ENCODE measurements at places on chromosomes 13 and 19.

DNA sequence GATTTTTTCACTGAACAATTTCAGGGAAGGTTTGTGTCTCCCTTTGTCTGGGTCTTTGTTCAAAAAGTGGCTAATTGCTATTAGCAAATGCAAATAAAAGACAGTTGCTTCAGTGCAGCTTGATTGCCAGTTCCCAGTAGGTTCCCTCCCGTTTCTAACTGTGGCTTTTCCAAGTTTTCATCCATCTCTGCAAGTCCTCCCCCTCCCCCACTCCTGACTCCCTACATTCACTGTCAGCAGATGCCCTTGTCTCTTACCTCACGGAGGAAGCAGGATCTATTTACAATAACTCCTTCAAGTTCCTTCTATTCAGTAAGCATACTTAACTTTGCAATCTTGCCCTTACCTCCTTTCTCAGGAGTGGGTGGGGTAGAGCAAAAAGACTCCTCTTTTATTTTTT is 55.4 kb upstream of the SCEL start:
- no peak for DNase-seq

- peak; percentile 72 for DNase-seq
Measured at GRCh38 chr19:39398297-39398864, 7.2 kb downstream of the MED29 start.

DNA sequence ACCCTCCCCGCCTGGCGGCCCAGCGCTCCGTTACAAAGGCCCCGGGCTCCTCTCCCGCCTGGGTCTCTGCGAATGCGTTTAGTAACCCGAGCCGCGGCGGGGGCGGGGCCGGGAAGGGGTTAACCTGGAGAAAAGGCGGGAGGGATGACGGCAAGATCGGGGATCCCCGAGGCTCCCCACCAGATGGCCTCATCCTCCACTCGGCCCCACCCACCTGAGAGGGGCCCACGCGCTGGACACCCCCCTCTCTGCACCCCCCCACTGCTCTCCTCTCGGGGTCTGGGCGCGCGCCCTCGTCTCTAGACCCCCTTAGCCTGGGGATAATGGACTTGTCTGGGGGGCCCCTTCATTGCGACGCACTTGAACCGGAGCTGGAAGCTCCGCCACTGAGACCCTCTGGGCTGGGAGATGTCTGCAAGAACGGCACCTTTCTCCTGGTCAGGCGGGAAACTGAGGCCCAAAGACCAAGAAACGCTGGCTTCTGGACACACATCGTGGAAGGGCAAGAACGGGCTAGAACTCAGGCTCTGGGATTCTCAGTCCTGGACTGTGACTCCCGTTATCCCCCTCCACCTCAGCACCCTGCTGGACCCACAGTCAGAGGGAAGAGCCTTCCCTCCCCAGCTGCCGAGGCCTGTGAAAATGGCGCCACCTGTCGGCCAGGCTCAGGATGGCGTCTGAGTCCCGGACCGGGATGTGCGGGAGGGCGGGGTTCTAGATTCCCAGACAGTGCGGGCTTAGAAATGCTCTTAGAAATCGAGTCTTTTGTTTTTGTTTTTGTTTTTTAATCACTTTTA is 2.9 kb upstream of the LTBP4 start:
- peak; percentile 96 for DNase-seq

DNA sequence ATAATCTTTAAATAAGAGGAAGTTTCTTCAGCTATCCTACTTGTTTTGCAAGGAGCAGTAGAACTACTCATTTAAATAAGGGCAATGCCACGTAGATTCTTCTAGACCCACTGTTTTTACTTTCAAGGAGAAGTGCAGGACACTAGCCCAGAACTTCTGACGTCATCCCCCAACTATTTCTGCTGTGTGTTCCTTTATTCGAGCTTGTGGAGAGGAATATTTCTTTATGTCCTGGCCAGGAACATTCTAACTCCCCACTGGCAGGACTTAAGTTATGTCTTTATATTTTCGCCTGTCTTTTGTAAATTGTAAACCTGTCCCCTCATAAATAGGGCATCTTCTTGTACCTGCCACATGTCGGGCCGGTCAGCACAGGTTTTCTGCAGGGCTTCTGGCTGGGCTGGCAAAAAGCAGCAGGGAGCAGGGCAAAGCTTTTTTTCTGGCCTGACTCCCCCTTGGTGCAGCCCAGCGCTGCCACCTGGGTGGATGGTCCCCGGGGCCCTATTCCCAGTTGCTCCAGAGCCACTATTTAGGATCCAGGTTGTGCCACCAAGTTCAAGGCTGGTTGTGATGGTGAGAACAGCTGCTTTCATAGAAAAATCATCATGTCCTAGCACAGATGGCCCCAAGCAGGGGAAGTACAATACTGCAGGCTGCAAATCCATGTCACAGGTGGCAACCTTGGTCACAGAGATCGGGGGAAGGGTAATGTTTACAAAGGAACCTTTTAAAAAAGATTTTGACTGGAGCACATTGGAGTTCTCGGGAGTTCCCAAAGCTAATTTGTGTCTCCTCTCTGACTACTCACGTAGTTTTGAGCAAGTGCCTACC is 1.8 kb downstream of the MBNL2 start:
- DNase-seq = peak; percentile 81

- DNase-seq = no peak
Measured at GRCh38 chr19:15136234-15136954, 29.2 kb downstream of the SYDE1 start.

DNA sequence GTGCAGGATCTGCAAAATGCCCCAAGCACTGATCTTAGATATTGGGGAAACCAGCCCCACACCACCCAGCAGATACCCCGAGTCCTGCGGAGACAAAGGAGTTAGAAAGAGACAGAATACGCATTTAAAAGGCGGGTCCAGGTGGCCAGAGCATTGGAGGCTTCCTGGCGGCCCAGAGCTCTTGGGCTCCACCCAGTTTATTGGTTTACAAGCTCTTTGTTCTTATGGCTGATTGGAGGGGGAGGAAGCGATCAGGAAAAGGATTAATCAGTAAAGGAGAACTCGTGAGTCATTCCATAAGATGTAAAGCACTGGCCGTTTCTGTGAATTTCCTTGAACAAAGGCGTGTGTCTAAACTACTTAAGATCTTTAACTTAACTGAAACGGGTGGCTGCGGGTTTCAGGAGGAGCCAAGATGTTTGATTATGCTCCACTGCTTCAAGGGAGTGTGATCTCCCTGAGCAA is 926 bp downstream of the ZNF587 start:
- DNase-seq = no peak

DNA sequence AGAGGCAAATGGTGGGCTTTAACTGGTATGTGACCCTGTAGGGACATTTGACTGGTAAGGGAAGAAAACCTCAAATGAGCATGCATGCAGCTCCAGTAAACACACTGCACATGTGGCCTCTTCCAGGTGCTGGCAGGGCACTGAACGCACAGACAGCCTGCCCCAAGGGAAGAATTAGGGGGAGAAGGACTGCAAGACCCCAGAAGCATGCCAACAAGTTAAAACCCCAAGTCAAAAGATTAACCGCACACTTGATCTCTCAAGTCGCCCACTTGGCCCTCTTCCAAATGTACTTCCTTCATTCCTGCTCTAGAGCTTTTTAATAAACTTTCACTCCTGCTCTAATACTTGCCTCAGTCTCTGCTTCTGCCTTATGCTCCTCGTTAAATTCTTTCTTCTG is 46.9 kb upstream of the SLITRK1 start:
- DNase-seq = no peak

- DNase-seq = no peak
Measured at GRCh38 chr13:30108913-30109237, 198.5 kb downstream of the KATNAL1 start.

- DNase-seq = no peak
Measured at GRCh38 chr13:85420136-85420535, 379.1 kb downstream of the SLITRK6 start.

DNA sequence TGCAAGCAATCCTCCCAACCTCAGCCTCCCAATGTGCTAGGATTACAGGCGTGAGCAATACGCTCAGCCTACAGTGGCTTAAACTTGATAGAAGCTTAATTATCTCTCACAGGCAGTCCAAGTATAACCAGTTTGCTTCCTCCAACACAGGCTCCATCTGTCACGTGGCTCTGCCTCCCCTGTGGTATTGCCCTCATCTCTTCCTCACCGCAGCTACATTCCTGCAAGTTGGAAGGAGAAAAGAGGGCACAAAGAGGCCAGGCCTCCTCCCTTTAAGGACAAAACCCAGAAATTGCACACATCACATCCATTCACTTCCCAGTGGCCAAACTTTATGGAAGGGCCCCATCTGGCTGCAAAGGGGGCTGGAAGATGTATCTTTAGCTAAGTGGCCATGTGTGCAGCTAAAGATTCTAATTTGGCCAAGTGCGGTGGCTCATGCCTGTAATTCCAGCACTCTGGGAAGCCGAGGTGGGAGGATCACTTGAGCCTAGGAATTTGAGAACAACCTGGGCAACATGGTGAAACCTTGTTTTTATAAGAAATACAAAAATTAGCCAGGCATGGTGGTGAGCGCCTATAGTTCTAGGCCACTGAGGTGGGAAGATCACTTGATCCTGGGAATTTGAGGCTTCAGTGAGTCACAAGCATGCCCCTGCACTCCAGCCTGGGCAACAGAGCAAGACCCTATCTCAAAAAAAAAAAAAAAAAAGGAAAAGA is 3.1 kb upstream of the SDHAF1 start:
- DNase-seq = no peak

- DNase-seq = no peak
Measured at GRCh38 chr13:96540670-96541069, 450.8 kb downstream of the HS6ST3 start.

DNA sequence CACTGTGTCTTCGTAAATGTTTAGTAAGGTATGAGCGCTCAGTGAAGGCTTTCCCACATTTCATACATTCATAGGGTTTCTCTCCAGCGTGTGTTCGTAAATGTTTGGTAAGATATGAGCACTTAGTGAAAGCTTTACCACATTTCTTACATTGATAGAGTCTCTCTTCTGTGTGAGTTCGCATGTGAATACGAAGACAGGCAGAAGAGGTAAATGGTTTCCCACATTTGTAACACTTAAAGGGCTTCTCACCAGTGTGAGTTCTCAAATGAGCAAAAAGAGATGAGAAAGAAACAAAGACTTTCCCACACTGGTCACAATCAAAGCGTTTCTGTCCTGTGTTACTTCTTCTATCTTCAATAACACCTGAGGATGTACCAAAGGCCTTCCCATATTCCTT is 31.3 kb downstream of the ZNF560 start:
- no peak for DNase-seq

GRCh38 chr13:48478391-48478790 is 54.5 kb downstream of the RCBTB2 start:
- DNase-seq = no peak

- no peak for DNase-seq
Measured at GRCh38 chr13:107580741-107581412, 634.5 kb downstream of the LIG4 start.

- DNase-seq = no peak
Measured at GRCh38 chr19:45051929-45052579, 13.2 kb downstream of the CLASRP start.

DNA sequence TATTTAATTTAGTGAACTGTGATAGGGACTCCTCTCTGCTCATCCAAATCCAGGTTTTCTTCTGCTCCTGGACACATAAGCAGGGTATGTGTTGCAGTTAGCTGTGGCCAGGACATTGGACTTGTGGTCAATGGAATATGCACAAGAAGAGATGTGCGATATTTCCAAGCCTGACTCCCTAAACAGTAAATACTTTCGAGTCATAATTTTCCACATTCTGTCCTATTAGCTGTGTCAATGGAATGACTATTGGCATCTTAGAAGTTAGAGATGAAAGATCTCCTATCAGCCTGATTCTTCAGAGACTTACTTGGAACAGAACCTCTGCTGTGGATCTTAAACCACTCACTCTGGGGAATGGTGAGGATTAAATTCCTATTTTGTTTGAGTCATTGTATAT is 771.0 kb downstream of the EFNB2 start:
- no peak for DNase-seq

- DNase-seq = no peak
Measured at GRCh38 chr19:8466018-8466417, 21.2 kb downstream of the HNRNPM start.

- no peak for DNase-seq
Measured at GRCh38 chr19:50204811-50205675, 1.6 kb downstream of the MYH14 start.

- no peak for DNase-seq
Measured at GRCh38 chr19:5719274-5719960, 529 bp downstream of the LONP1 start.

DNA sequence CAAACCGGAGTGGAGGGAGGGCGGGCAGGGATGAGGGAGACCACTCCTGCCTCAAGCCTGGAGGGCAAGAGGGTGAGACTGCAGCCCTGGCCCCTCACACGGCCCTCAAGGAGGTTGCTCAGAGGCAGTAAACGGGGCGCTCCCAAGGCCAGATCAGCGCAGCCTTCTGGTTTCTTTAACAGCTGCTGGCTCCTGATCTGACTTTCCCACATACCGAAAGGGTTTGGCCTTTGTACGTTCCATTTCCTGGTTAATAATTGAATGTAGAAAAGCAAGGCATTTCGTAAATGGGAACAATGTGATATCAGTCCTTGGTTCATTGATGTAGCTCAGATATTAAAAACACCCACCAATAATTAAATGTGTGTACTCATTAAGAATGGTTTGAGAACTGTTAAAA is 71.5 kb downstream of the GGACT start:
- no peak for DNase-seq

DNA sequence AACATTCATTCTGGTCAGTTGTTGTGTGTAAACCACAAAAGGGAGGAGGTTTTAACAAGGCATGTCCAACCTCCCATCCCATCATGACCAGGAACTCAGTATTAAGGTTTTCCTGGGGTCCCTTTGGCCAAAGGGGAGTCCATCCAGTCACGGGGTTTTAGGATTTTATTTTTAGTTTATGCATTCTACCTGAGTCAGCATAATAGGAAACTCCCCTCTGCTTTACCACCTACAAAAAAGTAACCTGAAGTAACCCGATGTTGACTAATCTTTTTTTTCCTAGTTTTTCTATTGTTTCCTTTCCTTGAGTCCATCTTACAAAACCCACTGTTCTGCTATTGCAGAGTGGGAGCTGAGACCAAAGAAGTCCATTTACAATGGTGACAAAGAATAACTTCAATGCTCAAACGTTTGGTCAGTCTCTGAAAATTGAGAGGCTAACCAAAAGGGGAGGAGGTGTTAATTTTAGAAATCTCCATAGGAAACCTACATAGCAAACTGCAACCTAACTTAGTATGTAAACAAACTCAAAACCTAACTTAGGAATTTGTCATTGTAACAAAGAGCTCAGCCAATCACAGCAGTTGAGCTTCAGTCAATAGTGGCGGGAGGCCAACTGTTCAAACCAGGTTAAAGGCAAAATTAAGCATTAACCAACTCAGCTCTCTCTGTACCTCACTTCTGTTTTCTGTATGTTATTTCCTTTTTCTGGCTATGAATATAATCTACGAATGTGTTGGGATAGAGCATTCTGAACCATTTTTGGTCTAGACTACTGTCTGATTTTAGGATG is 1954.1 kb downstream of the PCDH9 start:
- no peak for DNase-seq
